Activated CD4-positive, alpha-beta T cell treated with anti-CD3 and anti-CD28 coated beads, Interleukin-2, amount 10 ng/mL, durations not matched to agents 7 days and 5 days (primary cell): ENCODE measurements at places on chromosomes 13 and 19. TPM values are rescaled to one million over a fixed set of nuclear protein-coding genes. Genes with fewer than 3 reads are reported as not detected.
A peak's percentile ranks its signal among the peaks of the same experiment; 100 is the strongest.

NLRP11 gene
- not detected for total RNA-seq

GRCh38 chr19:1384478-1385110 is 887 bp downstream of the NDUFS7 start:
- DNase-seq, result no peak
- H3K27me3 ChIP-seq, result peaks cover 4% of the 10 kb centered on the region
- peak overlapping the region; percentile 85 for H3K4me3 ChIP-seq
- peaks cover 20% of the 10 kb centered on the region for H3K4me1 ChIP-seq
- H3K36me3 ChIP-seq, result peaks cover 15% of the 10 kb centered on the region

- H3K36me3 ChIP-seq, result no peaks in the 10 kb centered on the region
- no peak overlapping the region for H3K27ac ChIP-seq
- DNase-seq, result no peak
- H3K4me3 ChIP-seq, result no peak overlapping the region
- peaks cover 7% of the 10 kb centered on the region for H3K4me1 ChIP-seq
- H3K27me3 ChIP-seq, result peaks cover 8% of the 10 kb centered on the region
These were observed 47.9 kb downstream of the LYL1 start for GRCh38 chr19:13054626-13055212.

- no peak for DNase-seq
- H3K4me1 ChIP-seq, result no peaks in the 10 kb centered on the region
- H3K27ac ChIP-seq, result no peak overlapping the region
- H3K36me3 ChIP-seq, result no peaks in the 10 kb centered on the region
These were observed 331.3 kb downstream of the NDFIP2 start for GRCh38 chr13:79812070-79812850.

DNA sequence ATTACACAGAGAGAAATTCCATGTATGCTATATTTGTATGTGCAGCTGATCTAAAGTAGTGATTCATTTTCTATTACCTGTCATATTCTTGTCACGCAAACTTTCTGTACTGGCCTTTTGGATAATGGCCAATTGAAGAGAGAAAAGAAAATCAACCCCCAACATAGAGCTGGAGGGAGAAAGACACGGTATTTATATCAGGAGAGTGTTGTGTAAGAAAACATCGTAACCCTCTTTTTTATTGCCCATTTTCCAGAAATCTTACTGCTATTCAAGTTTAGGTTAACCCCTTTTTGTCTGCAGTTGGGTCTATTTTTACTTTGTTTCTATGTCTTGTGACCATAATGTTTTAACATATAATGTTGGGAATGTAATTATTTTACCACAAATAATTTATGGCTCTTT is 27.9 kb downstream of the DGKH start:
- DNase-seq, result no peak
- no peaks in the 10 kb centered on the region for H3K27me3 ChIP-seq
- H3K27ac ChIP-seq, result no peak overlapping the region
- peaks cover 7% of the 10 kb centered on the region for H3K36me3 ChIP-seq
- peaks cover 12% of the 10 kb centered on the region for H3K4me1 ChIP-seq

DNA sequence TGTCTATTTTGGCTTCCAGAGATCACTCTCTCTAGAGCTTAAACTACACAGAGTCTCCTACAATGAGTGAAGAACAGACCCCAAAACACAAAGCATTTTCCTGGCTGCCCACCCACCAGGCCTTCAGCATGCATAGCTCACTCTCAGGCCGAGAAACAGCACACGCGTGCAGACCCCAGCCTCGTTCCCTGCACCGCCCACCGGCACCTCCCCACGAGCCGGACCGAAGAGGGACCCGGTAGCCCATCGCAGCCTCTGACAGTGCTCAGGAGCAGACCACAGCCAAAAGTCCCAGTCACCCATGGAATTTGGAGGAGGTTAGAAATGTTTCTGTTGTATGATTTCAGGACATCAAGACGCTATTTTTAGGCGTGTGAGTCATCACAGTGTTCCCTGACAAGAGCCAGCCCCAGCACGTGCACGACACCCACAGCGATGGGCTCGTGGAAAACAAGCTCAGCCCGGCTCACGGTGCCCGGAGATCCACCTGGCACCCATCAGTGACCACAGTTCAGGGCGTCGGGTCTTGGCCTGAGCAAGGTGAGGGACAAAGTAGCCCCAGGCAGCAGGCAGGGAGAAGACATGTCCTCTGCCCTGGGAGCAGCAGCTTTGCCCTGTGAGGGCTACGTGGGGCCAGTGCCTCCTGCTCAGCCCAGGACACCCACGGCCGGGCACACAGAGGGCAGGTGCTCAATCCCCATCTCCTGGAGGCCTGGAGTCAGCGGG is 50.1 kb upstream of the SPACA7 start:
- H3K27ac ChIP-seq, result no peak overlapping the region
- no peaks in the 10 kb centered on the region for H3K36me3 ChIP-seq
- peaks cover 13% of the 10 kb centered on the region for H3K27me3 ChIP-seq
- H3K4me3 ChIP-seq, result no peak overlapping the region
- DNase-seq, result no peak

DNA sequence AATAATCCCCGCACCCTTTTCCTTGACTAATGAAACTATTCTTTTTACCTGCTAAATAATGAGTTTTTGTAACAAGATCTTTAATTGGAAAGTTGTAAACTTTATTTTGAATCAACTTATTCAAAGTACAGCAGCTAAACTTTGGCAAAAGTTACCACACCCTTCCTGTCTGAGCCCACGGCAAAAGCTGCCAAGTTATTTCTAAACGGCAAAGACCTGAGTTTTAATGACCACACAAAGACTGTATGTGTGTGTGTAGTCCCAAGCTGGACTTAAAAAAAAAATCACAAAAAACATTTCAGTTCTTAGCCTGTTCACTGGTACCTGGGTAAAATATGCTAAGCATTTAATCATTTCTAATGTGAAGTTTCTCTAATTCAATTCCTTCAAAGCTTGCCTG is 60.7 kb downstream of the ZAR1L start:
- no peaks in the 10 kb centered on the region for H3K27me3 ChIP-seq
- no peaks in the 10 kb centered on the region for H3K36me3 ChIP-seq
- H3K4me3 ChIP-seq, result no peak overlapping the region
- H3K27ac ChIP-seq, result no peak overlapping the region
- no peak for DNase-seq

- H3K27ac ChIP-seq, result no peak overlapping the region
- H3K4me3 ChIP-seq, result no peak overlapping the region
- H3K4me1 ChIP-seq, result peaks cover 37% of the 10 kb centered on the region
- peaks cover 27% of the 10 kb centered on the region for H3K36me3 ChIP-seq
- DNase-seq, result no peak
These were observed 5.8 kb downstream of the NDUFB7 start for GRCh38 chr19:14565765-14566711.

DNA sequence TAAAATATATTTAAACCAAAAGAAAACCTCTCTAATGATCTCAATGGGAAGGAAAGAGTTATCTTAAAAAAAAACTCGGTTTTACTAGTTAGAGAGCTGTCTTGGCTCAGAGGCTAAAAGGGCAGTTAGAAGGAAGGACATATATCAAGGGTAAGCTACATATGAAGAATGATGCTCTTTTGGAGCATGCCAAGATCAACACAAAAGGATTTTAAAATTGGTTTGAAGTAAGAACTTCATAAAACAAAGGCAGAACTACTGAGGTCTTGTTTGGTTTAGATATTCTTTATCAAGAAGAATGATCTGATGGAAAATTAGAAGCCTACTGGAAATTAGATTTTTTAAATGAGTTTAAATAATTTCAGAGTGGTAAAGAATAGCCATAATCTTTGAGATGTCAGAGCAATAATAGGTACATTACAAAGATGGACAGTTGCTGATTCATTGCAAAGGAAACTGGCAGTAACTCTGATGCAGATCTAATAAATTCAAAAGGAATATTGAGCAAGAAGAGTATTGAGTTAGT is 39.4 kb upstream of the LMO7 start:
- H3K27ac ChIP-seq, result no peak overlapping the region
- DNase-seq, result no peak
- peaks cover 14% of the 10 kb centered on the region for H3K36me3 ChIP-seq

CRLF1 gene
- total RNA-seq, result not detected

ZNF468 gene
- total RNA-seq, result 15.9 TPM

PRMT1 gene
- 130 TPM for total RNA-seq

GRCh38 chr13:27495551-27495950 is 45.2 kb upstream of the MTIF3 start:
- H3K4me1 ChIP-seq, result no peaks in the 10 kb centered on the region
- peak overlapping the region; percentile 44 for H3K27ac ChIP-seq
- H3K27me3 ChIP-seq, result peaks cover 4% of the 10 kb centered on the region
- H3K4me3 ChIP-seq, result no peak overlapping the region

DNA sequence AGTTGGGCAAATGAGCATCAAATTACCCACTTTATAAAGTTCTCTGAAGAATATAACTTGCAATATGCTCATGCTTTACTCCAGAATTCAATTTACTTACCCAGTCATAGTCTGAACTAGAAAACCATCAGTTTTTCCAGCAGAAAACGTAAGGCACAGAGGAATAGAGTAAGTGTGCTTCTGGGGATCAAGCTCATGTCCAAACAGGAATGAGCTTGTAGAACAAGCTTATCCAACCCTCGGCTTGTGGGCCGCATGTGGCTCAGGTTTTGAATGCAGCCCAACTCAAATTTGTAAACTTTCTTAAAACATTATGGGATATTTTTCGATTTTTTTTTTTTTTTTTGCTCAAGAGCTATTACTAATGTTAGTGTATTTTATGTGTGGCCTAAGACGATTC is 308.5 kb upstream of the KLF12 start:
- H3K27me3 ChIP-seq, result no peaks in the 10 kb centered on the region
- H3K4me3 ChIP-seq, result no peak overlapping the region
- no peak overlapping the region for H3K27ac ChIP-seq

DNA sequence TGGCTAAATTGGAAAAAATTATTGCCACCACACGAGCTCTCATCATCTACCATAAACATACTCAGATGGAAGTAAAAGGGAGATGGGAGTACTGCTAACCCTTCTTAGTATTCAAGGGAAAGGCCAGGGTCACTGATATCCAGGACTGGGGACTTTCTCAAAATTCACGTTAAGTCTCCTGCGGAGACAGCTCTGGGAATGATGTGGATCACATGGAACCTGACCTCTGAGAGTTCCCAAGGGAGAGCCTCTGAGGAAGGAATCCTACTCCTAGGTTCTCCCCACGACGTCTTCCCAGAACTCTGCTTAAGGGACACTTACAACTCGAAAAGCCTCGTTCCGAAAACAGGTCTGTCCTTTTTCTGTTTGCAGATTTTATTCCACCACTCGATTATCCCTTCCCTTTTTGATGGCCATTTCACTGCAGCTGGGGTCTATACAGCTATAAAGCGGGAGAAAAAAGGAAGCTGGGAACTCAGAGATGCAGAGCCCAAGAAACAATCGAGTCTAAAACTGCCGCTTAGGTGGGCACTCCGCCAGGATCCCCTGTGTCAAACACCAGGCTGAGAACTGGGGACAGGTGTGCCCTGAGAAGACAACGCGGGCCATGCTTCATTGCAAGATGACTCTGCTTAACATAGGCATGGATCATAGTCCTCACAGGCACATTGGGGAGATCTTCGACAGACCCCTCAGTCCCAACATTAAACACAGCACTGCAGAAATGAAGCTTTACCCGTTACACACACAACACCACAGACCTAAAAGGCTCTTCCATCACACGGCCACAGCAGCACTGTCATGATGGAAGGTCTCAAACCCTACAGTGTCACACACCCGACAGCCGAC is 823 bp upstream of the ZNF567 start:
- peak overlapping the region; percentile 96 for H3K27ac ChIP-seq
- H3K36me3 ChIP-seq, result peaks cover 65% of the 10 kb centered on the region
- no peak for DNase-seq
- peaks cover 29% of the 10 kb centered on the region for H3K4me1 ChIP-seq
- H3K27me3 ChIP-seq, result no peaks in the 10 kb centered on the region
- peak overlapping the region; percentile 98 for H3K4me3 ChIP-seq

DNA sequence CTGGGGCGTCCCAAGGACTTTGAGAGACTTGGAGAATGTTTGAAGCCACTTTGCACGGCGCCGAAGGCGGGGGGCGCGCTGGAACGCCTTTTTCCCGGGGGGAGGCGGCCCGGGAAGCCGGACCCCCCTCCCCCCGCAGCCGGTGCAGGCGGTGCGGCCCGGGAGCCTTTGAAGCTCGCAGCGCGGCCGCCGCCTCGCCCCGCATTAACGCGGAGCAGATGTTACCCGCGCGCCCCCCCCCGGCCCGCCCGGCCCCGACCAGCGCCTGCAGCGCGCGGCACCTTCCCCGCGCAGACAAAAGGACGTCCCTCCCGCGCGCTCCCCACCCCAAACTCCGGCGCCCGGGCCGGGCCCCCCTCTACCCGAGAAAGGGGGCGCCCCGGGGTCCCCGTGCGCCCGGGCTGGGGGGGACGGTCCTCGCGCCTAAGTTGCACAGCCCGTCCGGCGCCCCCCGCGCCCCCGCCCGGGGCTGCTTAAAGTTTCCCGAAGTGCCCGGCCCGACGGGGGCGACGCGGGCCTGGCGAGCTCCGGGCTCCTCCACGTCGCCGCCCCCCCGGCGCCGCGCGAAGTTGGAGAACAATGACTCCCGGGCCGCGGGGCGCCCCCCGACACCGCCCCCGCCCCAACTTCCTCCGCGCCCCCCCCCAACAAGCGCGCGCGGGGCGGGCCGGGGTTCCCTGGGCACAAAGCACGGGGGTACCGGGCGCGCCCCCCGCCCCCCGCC is 685 bp downstream of the TCF3 start:
- H3K4me3 ChIP-seq, result peak overlapping the region; percentile 74
- DNase-seq, result peak; percentile 42
- peaks cover 22% of the 10 kb centered on the region for H3K4me1 ChIP-seq

GRCh38 chr19:40608240-40608621 is 7.1 kb downstream of the LTBP4 start:
- H3K27ac ChIP-seq, result no peak overlapping the region
- DNase-seq, result no peak
- no peak overlapping the region for H3K4me3 ChIP-seq
- peaks cover 2% of the 10 kb centered on the region for H3K36me3 ChIP-seq
- no peaks in the 10 kb centered on the region for H3K27me3 ChIP-seq
- H3K4me1 ChIP-seq, result peaks cover 84% of the 10 kb centered on the region

NRTN gene
- total RNA-seq, result 0.37 TPM

DNA sequence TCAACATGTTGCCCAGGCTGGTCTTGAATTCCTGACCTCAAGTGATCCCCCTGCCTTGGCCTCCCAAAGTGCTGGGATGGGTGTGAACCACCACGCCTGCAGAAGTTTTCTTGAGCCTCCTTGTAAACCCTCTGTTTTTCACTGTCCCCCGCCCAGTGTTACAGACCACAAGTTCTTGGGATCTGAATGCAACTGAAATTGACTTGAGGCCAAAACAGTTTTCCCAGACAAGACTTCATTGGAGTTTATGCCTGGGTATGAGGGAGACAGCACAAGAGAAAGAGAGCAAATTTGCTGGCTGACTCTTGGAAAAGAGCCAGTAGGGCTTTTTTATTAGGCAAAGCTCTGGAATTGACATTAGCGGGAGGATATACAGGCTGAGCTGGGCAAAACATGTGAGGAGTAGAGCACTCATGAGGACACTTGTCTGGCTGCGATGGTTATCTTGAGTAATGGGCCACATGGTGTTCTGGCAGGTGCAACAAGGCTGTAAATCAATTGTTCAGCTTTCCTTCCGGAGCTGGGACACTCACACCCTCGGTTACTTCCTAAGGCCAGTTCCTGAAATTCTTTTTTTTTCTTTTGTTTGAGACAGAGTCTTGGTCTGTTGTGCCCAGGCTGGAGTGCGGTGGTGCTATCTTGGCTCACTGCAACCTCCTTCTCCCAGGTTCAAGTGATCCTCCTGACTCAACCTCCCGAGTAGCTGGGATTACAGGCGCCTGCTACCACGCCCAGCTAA is 12.7 kb upstream of the HNRNPL start:
- DNase-seq, result no peak
- H3K36me3 ChIP-seq, result peaks cover 26% of the 10 kb centered on the region
- H3K4me3 ChIP-seq, result no peak overlapping the region
- H3K27me3 ChIP-seq, result no peaks in the 10 kb centered on the region
- H3K4me1 ChIP-seq, result peaks cover 46% of the 10 kb centered on the region

GRCh38 chr13:110323172-110323891 is 16.2 kb downstream of the COL4A2 start:
- H3K36me3 ChIP-seq, result peaks cover 3% of the 10 kb centered on the region
- peaks cover 13% of the 10 kb centered on the region for H3K4me1 ChIP-seq
- H3K4me3 ChIP-seq, result no peak overlapping the region
- DNase-seq, result no peak
- no peak overlapping the region for H3K27ac ChIP-seq
- peaks cover 34% of the 10 kb centered on the region for H3K27me3 ChIP-seq
